ENCODE measurements at places on chromosomes 6 and 20.

DNA sequence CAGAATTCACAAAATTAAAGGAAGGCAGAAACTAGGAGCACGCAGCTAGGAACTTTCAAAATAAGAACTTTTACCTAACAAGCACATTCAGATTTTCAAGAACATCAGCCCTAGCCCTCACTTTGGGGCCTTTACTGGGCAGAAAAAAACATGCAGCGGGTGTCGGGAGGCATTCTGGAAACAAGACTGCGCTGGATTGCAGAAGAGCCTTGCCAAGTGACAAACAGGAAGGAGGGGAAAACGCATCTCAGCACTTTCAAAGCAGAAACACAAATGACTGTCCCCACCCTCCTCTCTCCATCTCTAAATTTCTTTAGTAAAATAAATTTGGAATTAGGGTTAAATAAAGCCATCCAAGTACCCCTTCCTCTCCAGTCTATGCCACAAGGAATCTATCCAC, 74.6 kb upstream of the RREB1 start:
- DNase-seq, result no peak

GRCh38 chr6:134816780-134817179, 133.1 kb downstream of the ALDH8A1 start:
- DNase-seq, result no peak

- DNase-seq, result no peak
Observed at GRCh38 chr6:75273009-75273408, 11.6 kb downstream of the TMEM30A start.

DNA sequence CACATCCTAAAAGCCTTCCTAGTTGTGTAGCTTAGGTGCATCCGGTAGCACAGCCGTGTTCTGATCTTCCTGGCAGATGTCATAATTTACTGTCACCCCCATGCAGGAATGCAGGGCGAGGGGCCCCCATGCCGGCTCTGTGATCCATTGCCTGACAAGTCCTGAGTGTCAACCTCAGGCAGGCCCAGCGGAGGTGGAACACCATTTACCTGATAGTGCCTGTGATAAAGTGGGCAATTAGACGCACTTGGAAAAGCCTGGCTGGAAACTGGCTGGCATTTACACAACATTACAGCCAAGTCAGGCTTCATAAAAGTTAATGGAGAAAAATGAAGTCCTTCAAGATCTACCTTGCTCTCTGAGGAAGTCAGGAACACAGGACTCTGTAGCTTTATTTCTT, 521.4 kb upstream of the JAG1 start:
- no peak for DNase-seq

DNA sequence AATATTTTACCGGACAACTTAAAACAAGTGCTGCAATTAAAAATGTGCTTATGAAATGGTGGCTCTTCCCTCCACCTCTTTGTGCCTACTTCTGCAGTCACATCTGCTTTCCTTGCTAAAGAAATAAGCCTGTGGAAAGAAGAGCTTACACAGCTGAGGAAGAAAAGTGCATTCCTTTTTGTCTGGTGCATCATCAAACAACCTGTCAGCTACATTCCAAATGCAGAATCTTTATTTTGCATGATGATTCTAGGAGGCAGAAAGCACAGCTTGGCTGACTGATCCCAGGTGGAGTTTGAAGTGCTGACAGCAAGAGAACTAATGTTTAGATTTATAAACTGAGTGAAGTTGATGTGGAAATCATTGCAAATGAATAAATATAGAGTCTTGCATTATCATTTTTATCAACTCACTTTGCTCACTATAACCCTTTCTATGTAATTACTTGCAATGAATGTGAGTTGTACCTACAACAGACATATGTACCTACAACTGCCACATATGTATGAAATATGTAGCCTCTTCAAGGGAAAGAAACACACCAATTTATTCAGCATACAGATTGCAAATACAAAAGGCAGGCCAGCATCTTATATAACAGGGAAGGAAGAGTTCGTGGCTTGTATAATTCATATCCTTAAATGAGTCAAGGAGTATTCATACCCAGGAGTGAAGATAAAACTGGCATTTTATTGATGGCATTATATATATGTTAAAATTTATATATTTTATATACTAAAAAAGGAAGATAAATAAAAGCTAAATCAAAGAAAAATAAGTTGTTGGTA, 223.4 kb upstream of the MCHR2 start:
- DNase-seq, result no peak

- DNase-seq, result no peak
Observed at GRCh38 chr20:63833776-63834490, 2.9 kb upstream of the ZBTB46 start.

DNA sequence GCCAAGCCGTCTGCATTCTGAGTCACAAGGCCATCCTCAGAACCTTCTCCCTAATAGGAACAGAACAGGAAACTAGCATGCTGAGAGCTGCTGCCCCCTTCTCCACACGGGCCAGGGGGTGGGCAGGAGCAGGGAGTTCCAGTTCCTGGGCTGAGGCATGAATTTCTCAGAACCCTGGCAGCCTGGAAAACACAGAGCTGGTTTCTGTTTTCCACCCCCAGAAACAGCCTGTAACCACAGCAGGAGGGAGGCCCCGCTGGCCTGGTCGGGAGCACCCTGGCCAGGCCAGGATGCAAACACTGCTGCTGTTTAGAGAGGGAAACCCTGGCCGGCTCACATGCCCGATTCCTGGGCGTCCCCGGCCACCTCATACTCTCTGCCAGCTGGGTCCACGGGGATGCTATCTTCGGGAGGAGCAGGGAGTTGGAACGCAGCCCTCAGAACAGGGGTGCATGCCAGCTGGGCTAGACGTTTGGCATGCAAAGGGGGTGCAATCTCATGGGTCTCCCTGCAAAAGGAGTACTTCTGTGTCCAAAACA, 130.1 kb downstream of the NFATC2 start:
- DNase-seq, result no peak
